ENCODE measurements at places on chromosomes 2 and 18. TPM values are rescaled to one million over a fixed set of nuclear protein-coding genes. Genes with fewer than 3 reads are reported as not detected.

HOXD3 gene
- total RNA-seq: 0.27 TPM

PKDCC gene
- 30.5 TPM for total RNA-seq

NAT8 gene
- not detected for total RNA-seq

GRHL1 gene
- total RNA-seq: 0.79 TPM

RGPD6 gene
- 9.1 TPM for total RNA-seq

MATN3 gene
- 12.3 TPM for total RNA-seq

MYO5B gene
- 12.7 TPM for total RNA-seq

NYAP2 gene
- not detected for total RNA-seq

EIF5B gene
- 56.9 TPM for total RNA-seq

HOXD13 gene
- 0.34 TPM for total RNA-seq

ACTG2 gene
- total RNA-seq: 0.16 TPM

TGIF1 gene
- total RNA-seq: 115 TPM

GPR35 gene
- total RNA-seq: 0.40 TPM

C2orf66 gene
- total RNA-seq: 0.09 TPM

SPDYA gene
- total RNA-seq: 0.24 TPM

SERPINB5 gene
- total RNA-seq: 0.16 TPM

RTP5 gene
- not detected for total RNA-seq

CCDC138 gene
- total RNA-seq: 9.8 TPM

ZC3H8 gene
- total RNA-seq: 16.8 TPM

KCNG2 gene
- not detected for total RNA-seq

CYP26B1 gene
- total RNA-seq: 16.8 TPM

MYL1 gene
- total RNA-seq: not detected

KCNF1 gene
- 42.7 TPM for total RNA-seq

GPR45 gene
- not detected for total RNA-seq

CFC1 gene
- not detected for total RNA-seq

CIB4 gene
- total RNA-seq: not detected

TMEM169 gene
- total RNA-seq: 0.37 TPM

HOXD10 gene
- 7.0 TPM for total RNA-seq

TMEM17 gene
- total RNA-seq: 5.1 TPM

Data from A549 treated with CpdA at 1 μM for 4 hours (cell line).